ENCODE measurements at places on chromosomes 5 and 9.

DNA sequence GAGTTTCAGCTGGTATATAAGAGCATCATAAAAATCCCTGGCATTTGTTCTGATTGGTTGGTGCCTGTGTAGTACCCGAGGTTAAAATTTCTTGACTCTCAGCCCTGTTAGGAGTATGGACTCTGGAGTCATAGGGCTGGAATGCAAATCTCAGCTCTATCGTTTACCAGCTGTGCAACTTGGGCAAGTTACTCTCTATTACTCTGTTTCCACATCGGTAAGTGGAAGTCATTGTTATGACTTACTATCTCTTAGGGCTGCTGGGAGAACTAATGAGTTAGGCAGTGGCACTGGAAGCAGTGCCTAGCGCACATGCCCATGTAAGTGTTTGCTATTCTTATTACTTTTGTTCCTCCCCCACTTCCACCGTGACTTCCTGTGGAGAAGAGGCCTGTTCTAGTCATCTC, 141.6 kb downstream of the BOD1 start:
- no peak for DNase-seq

DNA sequence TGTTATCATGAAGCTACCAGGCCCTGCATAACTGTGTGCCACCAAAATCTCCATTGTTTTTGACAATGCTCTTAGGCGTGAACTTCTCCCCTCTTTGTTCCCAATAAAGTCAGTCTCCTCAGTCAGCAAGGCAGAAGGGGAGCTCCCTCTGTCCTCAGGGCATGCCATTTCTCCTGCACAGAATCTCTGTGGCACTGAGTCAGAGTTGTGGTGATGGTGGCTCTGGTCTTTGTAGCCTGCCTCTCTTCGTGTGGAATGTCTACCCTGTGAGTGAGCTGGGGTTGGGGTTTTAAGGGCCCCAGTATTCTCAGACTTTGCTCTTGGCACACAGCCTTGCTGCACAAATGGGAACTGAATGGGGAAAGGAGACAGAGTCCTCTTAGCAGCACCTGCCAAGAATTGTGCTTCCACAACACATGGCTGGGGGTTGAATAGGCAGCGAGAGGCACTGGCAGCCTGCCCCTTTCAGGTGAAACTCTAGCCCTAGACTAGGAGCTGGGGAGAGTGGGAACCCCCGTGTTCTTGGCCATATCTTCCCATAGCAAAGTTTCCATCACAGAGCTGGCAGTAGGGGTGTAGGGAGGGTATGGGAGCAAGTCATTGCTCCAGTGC, 146.6 kb downstream of the SH3GL2 start:
- DNase-seq = no peak

GRCh38 chr5:75412111-75412990, 75.3 kb downstream of the HMGCR start:
- DNase-seq = no peak

- no peak for DNase-seq
These were observed 28.0 kb downstream of the FBXW5 start for GRCh38 chr9:136916330-136917184.

DNA sequence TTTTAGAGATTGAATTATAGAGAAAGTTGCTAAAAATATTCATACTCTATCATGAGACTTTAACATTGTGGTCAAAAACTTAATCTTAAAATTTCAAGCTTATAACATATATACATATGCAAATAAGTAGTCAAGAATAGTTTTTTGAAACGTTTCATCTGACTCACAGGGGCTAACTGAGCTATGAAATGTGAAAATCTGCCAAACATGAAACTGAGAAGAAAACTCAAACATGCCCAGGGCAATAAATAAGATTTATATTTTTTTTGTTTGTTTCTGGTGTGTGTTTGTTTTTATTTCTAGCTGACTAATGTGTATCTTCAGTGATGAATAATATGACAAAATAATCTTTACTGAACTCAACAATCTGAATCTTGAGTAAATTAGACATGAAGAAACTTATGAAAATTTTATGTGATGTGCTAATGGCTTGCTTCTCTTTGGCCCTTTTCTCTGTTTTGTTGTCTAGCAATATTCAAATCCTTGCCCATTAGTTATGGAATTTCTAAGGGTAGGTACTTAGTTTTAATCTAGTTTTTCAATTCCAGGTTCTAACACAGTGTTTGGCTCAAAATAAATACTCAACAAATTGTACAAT, 99.9 kb downstream of the FAM174A start:
- DNase-seq = no peak

DNA sequence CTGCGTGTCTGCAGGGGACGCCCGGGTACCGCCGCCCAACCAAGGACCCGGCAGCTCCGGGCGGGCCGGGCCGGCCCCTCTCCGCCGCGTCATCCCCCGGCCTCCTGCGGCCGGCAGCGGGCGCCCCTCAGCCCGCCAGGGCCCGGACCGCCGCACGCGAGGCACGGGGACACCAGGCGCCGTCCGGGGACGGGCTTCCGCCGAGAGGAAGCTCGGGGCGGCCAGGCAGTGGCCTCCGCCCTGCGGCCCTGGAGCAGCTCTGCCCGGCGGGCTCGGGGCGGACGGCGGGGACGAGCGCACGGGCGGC, 373 bp downstream of the FBXW5 start:
- DNase-seq = no peak

- DNase-seq = no peak
These were observed 418.6 kb downstream of the SLCO4C1 start for GRCh38 chr5:101877451-101877850.

DNA sequence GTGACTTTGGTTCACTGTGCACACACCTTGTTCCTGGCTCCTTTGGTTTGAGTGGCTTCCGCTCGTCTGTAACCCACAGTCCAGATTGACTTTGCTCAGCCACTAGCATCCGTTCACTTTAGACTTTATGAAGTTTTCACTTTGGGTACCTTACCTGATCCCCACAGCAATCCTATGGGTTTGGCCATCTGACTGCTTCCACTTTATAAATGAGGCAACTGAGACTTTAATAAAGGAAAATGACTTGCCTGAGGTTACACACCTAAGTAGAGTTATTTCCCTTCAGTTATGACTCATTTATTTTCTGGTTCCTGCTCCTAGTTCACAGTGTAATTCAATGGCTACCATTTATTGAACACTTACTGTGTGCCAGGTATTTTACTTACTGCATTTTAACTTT, 94.2 kb upstream of the SAP30L start:
- no peak for DNase-seq

GRCh38 chr5:140249536-140249935, 53.4 kb downstream of the PFDN1 start:
- DNase-seq = no peak

DNA sequence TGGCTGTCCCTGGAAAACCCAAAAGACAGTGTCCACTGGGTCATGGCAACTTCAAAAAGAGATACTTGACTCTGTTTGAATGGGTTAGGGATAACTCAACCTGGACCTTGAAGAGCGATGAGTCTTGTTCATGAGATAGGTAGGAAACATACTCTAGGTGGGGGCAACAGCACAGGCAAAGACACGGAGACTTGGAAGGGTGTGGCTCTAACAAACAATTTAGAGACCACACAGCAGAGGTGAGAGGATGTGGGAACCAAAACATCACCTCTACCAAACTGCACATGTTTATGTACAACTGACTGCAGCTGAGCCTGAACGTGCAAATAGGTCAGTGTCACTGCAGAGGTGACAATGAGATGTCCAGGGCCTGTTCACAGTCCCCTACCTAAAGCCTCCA, 247.7 kb upstream of the ADRA1B start:
- DNase-seq = no peak

DNA sequence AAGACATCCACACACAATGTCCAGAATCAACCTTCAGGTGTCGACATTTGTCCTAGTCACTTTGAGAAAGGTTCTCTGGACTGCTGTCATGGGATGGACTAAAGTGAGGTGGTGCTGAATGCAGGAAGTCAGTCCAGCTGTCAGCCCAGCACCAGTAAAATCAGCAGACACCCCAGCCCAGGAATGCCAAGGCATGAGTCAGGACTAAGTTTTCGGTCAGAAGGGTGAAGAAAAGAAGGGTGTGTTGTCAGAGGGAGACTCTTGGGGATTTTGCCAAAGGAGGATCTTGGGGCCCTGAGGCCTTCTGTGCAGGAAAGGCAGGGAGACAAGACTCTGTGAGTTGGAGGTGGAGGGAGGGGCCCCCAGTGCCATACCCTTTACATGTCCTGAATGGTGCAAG, 69.0 kb upstream of the XPA start:
- no peak for DNase-seq

DNA sequence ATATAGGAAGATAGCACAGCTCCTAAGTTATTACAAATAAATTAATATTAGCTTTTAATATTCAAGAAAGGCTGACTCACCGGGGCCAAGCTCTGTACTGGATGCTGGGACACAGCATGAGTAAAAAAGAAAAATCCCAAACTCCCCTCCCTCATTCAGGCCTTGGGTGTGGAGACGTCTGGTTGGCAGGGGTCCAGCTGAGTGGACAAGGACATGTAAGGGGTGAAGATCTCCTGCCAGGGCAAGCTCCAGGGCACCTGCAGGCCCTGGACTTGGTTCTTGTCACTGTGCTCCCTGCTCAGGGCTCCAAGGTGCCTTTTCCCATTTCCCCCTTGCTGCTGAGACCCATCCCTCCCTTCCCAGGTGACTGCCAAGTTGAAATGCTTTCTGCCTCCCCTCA, 388.5 kb downstream of the ENC1 start:
- DNase-seq = no peak

DNA sequence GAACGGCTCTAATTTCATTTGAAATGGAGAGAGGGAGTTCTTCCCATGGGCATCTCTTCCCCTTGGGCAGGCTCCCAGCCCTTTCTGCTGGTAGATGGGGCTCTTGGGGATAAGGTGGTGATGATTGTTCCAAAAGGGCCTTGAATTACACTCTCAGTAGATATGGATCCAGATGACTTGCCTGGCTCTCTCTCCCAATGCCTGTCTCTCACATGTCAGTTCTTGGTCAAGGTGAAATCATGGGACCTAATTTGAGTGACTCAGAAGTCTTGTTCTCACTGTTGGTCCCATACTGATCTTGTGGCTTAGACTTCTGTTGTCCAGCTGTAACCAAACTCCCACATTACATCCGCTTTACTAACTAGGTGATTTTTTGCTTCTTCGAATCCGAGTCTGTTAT, 317.0 kb upstream of the RFX3 start:
- DNase-seq = no peak

GRCh38 chr9:5760338-5760737, 72.6 kb downstream of the ERMP1 start:
- DNase-seq = no peak

DNA sequence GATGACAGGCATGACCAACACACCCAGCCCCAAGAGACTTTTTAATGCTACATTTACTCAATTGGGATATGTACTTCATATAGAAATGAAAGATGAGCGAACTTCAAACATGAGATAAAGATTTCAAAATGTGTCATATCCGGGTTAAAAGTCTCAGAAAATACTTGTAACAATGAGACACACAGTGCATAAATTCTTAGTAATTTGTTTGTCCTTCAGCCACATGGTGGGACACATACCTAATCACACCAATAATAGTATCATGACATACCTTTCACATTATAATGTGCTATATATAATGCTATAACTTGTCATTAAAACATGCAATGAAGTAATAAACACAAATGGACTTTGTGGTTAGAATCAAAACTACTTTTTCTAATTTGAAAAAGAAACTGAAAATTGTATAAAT, 204.7 kb upstream of the RFX3 start:
- no peak for DNase-seq

DNA sequence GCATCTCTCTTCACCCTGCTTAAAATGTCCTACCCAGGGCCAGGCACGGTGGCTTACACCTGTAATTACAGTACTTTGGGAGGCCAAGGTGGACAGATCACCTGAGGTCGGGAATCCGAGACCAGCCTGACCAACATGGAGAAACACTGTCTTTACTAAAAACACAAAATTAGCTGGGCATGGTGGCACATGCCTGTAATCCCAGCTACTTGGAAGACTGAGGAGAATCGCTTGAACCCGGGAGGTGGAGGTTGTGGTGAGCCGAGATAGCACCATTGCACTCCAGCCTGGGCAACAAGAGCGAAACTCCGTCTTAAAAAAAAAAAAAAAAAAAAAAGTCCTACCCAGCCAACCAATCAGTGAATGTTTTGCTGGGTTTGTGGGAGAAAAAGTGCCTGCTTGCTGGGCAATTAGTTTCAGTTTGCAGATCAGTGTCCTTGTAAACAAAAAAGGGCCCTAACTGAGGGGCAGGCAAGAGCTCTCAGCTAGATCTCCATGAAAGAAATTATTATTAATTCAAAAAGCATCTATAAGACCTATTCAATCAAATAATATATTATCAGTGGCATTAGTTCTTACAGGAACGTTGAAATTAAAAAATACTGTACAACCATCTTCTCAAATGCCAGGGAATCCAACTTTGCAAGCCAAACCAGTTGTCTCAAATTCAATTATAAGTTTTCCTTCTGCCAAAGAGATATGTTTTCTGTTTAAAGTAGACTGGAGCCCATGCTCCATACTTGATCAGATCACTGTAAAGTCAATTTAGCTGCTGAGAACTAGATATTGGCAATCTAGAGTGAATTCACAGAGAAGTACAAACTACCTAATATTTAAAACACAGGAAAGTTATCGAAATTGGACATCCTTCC, 3.9 kb downstream of the MEGF9 start:
- no peak for DNase-seq

DNA sequence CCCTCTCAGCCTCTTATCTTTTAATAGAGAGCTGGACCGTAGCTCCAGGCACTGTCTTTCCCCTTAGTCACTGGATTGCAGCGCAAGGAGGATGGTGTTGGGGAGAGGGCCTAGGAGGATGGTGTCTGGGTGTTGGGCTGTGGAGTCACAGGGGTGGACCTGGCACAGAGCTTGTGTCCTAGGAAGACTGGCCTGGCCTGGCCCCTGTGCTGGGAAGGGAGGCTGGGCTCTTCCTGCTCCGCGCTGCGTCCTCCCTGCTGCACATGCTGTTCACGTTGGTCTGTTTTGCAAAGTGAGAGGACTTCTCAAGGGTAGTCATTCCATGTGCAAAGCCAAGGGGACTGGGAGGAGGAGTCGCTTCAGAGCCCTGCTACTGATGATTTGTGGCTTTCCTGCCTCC, 123.9 kb downstream of the EHMT1 start:
- DNase-seq = no peak

DNA sequence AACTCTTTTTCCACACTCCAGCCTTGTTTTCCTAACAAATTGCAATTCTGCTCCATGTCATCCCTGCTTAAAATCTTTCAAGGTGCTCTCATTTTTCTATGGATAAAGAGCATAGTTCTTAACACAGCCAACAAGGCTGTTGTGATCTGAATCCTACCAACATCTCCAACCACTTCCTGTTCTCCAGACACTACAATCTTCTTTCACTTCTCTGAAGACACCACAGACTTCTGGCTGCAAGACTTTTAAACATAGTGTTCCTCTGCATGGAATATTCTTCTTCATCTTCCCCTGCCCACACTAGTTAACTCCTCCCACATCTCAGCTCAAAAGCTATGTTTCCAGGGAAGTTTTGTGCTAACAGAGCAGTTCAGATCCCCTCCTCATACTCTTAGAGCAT, 404.8 kb downstream of the MAN2A1 start:
- DNase-seq = no peak

DNA sequence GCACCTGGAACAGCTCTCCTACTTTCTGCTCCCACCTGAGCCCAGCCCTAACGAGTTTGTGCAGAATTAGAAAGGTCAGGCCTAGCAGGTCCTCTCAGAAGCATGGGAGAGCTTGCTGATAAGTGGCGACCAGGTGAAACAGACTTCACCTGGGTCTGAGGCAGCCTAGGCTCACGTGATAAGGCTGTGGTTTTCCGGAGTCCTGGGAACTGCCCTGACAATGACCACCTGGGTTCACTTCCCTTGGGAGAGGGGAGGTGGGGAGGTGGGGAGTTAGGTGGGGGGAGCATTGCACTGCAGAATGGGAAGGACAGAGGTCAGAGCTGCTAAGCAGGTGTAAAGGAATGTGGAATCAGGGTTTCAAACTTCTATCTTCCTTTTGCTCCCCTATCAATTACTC, 152.9 kb upstream of the MAP1B start:
- no peak for DNase-seq

Data from thymus (tissue), 14 donors.